ENCODE measurements at places on chromosomes 4 and X. TPM values are rescaled to one million over a fixed set of nuclear protein-coding genes. Genes with fewer than 3 reads are reported as not detected.

DNA sequence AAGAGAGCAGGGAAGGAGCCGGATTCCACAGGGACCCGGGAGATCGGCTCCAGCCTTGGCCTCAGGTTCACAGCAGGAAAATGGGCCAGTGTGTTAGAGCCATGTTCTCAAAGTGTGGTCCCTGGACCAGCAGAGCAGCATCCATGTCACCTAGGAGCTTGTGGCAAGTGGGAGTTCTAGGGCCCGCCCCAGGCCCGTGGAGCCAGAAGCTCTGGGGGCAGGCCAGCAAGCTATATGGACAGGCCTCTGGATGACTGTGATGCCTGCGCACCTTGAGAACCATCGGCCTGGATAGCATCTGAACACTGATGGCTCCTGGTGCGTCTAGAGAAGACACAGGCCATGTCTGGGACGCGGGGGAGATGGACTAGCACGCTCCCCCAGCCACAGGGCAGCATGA, 33.7 kb downstream of the SH3TC1 start:
- DNase-seq = no peak

GLRA2 gene
- total RNA-seq = not detected

GRCh38 chr4:41069257-41069656, 145.1 kb downstream of the APBB2 start:
- no peak for DNase-seq

GRCh38 chr4:157713342-157713741, 459.5 kb downstream of the GASK1B start:
- DNase-seq = no peak

CFAP99 gene
- 1.1 TPM for total RNA-seq

DNA sequence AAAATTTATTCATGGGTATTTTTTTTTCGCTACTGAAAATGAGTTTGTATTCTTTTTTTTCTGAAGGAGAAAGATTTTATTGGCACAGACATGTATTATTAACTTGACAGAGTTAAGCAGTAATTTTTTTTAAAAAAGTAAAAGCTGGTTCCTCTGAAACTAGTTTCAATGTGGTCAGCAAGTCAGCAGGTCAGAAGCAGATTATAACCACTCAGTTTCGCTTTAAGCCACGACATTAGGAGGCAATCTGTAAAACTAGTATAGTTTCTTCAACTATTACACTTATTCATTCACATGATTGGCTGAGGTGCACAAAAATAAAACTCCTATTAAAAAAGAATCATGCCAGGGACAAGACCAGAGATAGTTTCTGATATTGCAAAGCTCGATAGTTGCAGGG, 714.2 kb upstream of the PCDH7 start:
- no peak for DNase-seq

DNA sequence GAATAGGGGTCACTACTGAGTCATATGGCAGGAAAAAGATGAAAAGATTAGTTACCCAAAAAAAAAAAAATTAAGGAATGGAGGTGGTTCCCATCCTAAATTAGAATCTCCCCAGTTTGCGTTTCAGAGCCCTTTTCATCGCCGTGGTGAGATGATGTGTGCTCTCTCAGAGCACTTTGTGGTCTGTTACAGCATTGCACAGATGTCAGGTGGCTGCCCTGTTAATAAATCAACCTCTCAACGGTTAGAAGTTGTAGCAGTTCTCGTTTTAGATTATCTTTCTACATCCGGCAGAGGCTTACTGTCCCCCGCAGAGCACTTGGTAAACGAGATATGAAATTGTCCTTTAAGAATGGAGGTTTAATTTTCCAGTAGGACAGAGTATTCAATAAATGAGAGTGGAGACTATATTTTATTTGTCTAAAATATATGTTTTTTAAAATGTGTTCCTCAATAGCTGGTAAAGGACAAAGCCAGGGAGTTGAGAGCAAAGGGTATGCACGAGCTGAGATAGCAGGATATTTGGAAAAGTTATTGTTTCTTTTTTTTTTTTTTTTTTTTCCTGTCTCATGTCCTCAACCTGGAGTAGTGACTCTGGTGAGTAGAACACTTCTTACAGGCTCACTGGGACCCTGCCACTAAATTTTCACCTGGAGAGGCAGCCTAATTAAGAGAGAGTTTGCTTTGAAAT, 26.9 kb downstream of the AFF1 start:
- no peak for DNase-seq

GRCh38 chr4:23878912-23879732, 10.7 kb downstream of the PPARGC1A start:
- DNase-seq = no peak

ADH7 gene
- total RNA-seq = not detected

- DNase-seq = no peak
These were observed 161.7 kb downstream of the BTC start for GRCh38 chr4:74632634-74633033.

- no peak for DNase-seq
These were observed 136.4 kb upstream of the PLAC1 start for GRCh38 chrX:134794692-134795091.

- DNase-seq = no peak
These were observed 21.0 kb upstream of the ETNPPL start for GRCh38 chr4:108783665-108784463.

DNA sequence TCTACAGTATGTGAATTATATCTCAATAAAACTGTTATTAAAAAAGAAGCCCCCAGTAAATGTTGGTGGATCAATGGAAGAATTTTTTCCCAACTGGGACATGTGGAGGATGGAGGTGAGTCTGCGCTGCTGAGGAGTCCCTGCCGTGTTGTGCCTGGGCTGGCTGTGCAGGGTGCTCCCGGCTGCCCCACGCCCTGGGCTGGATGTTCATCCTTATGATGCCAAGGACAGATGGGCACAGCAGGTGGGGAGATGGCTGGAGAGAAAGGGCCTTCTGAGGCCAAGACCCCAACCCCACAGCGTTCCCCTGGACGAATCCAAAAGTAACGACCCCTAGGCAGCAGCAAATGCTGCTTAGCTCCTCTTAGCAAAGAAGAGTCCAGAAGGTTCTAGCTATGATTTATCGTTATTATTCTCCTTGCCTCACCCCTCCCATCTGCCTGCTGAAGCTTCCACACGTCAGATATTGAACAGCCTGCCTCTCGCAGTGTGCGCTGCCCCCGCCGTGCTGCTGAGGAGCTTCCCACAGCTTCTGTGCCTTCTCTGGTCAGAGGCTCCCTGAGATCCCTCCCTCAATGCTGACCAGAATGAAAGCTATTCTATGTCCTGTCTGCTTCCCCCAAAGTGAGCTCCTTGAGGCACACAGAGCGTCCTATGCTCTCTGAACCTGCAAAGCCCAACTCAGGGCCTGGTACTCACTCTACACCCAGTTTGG, 26.5 kb downstream of the HMX1 start:
- no peak for DNase-seq

GRCh38 chrX:102846544-102847236, 90.4 kb upstream of the RAB40AL start:
- DNase-seq = no peak

DNA sequence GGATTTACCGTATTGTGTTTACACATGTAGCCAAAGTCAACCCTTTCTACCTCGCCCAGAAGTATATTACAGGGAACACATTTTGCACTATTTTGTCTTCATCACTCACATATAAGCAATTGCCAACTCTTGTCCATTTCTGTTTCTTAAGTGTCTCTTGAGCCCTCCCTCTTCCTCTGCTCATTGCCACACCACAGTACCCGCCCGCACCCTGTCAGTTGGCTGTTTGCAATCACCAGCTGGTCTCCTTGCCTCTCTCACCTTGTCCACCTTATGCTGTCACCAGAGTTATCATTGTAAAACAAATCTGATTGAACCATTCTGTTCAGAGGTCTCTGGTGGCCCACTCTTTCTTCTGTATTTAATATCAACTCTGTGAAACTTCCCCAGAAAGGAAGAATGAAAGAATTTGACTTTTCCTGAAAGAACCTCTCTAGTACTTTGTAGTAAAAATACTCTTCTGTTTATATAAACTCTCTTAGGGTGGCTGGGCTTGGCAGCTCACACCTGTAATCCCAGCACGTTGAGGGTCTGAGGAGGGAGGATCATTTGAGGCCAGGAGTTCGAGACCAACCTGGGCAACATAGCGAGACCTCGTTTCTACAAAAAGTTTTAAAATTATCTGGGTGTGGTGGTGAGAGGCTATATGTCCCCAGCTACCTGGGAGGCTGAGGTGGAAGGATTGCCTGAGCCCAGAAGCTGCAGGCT, 50.2 kb downstream of the ING2 start:
- DNase-seq = no peak

SPATA4 gene
- total RNA-seq = 0.33 TPM

DNA sequence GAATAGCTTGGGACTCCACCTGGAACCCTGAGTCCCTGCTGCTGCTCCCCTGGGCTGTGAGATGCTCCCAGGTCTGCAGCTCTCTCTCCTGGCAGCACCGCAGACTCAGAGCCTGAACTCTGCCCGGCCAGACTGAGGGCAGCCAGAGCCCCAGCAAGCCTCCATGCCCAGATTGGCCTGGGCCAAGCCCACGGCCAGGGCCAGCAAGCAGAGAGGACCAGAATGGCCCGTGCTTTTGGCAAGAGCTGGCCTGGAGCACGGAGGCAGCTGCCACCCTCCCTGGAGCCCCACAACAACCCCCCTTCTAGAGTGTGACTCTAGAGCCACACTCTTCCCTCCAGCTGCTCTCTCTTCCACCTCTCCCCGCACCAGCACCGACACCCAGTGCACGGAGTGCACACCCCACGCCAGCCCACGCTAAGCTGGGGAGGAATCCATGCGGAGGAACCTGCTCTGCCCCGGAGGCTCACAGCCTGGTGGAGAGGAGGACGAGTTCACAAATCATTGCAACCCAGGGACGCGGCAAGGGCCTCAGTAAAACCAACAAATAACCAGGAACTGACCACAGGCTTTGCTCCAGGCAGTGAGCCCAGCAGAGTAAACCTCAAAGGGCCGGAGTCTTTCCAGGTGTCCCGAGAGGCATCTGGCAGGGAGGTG, 110.3 kb downstream of the HMX1 start:
- no peak for DNase-seq

- no peak for DNase-seq
These were observed 280.7 kb upstream of the GK2 start for GRCh38 chr4:79688691-79689090.

CORIN gene
- 0.18 TPM for total RNA-seq

DNA sequence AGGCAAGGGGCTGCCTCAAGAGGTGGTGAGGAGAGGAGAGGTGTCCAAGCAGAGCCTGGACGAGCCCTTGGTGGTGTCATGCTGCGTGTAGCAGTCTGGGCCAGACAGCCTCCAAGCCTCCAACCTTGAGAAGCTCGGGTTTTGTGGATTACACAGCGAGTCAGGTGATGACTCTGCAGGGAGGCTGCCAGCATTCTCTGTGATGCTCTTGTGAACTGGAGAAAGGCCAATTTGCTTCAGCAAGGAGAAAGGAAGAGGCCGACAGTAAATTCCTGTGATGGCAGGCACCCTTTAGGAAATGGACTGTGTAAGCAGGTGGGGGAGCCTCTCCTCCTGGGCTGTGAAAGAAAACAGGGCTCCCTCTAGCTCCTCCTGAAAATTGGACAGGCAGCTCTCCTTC, 36.0 kb upstream of the CD99L2 start:
- peak; percentile 86 for DNase-seq

GRCh38 chrX:21838937-21839333, 482 bp upstream of the MBTPS2 start:
- DNase-seq = no peak

PLK4 gene
- 2.6 TPM for total RNA-seq

VSIG4 gene
- total RNA-seq = 120 TPM

DNA sequence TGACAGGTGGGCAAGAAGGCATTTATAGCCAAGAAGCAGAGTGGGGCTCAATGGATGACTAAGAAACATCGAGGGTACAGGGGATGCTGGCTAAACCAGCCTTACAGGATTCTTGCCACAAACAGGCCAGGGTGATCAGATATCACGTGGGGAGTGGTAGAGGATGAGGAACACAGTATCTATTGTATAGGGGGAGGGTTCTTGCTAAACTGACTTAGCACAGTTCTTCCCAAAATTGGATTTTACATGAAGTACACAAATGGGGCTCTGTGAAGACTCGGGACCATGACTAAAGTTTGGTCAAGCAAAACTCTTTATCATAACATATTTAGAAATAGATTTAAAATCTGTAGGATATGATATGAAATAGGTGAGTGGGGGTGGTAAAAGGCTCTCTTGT, 144.0 kb upstream of the ATOH1 start:
- no peak for DNase-seq

GRCh38 chrX:135977611-135978010, 3.8 kb upstream of the MMGT1 start:
- DNase-seq = no peak

BRS3 gene
- not detected for total RNA-seq

DNA sequence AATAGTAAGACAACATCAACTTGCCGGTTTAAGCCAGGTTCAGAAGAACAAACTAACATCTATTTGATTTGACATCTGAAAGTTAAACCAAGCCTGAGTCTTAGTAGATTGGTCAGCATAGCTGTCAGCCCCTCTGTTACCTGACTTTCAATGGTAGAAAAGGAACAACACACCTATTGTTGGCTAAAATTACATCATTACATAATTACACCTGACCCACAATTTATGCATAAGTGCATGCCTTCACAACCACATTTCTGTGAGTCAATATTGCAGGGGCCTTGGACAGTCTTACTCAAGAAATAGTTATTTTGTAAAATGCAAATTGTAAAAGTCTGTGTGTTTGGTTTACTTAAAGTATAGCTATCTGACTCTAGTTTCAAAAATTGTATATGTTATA, 36.2 kb downstream of the EGFL6 start:
- no peak for DNase-seq

DNA sequence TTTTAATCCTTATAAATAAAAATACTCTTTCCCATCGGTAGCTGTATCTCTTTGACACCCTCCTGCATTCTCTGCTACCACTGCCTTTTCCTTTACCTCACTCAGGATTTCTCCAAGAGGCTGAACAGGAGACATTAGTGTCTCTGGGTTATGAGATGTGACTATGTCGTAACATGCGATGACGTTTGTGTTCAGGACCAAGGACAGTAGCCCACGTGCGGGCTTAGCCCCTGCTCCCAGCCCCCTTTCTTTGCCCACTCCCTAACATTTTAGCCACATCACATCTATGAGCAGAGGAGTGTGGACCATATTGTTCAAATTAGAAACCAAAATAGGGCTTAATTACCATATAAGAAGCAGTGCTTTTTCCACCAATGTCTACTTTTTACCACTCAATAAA, 369.3 kb downstream of the FBXW7 start:
- DNase-seq = no peak

DNA sequence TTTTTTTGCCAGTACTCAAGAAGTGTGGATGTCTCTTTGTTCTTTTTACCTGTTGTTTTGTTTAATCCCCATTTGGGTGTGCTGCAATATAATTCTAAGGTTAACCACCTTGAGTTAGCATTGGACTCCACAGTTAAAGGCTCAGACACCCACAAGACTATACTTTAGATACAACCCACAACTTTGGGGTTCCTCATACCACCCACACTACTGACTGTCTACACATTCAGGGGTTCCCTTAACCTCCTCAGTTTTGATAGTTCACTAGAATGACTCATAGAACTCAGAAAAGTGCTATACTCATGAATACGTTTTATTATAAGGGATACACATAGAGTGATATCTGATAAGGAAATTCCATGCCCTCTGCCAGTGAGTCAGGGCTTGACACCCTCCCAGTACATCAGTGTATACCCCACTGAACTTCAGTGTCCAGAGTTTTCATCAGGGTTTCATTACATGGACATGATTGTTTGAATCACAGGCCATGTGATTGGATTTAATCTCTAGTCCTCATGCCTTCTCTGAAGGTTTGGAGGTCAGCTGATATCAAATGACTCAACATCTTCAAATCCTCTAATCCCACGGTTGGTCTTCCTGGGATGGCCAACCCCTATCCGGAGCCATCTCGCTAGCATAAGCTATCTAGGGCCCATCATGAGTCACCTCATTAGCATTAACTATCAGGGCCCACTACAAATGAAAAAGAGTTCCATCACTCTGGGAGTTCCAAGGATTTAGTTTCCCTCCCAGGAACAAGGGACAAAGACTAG, 357.7 kb upstream of the EMCN start:
- DNase-seq = no peak

GRCh38 chr4:156420623-156421022, 467.0 kb upstream of the CTSO start:
- DNase-seq = no peak
